Adipocyte (in vitro differentiated cells): ENCODE measurements at places on chromosomes 16 and 17.

GRCh38 chr17:27206447-27206846 is 87.5 kb upstream of the WSB1 start:
- DNase-seq, result no peak

DNA sequence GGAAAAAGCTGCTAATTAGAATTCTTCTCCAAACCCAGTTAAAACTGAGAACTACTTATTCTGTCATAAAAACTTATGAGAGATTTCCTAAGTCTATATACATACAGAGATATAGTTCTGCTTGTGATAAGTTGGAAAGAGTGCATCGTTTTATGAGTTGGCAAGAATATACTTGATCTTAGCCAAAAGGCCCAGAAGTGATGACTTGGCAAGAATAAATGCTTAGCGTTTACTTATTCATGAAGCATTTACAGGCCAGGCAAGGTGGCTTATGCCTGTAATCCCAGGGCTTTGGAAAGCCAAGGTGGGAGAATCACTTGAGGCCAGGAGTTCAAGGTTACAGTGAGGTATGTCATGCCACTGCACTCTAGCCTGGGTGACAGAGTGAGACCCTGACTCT is 81.7 kb downstream of the CYB561 start:
- no peak for DNase-seq

GRCh38 chr17:48575673-48576478 is 2.3 kb downstream of the HOXB4 start:
- DNase-seq, result no peak

DNA sequence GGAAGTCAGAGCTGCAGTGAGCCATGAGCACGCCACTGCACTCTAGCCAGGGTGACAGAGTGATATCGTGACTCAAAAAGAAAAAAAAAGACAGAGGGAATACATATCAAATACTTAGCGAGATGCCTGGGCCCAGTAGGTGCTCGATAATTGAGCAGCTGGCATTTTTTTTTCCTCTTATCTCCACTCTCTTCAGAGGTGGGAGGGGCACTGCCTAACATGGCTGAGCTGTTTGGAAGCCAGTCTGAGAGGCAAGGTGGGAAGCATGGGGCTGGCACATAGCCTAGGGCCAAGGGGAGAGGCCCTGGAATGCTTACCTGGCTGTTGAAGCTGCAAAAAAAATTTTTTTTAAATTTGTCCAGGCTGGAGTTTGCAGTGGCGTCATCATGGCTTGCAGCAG is 38.4 kb downstream of the HIC1 start:
- DNase-seq, result no peak

DNA sequence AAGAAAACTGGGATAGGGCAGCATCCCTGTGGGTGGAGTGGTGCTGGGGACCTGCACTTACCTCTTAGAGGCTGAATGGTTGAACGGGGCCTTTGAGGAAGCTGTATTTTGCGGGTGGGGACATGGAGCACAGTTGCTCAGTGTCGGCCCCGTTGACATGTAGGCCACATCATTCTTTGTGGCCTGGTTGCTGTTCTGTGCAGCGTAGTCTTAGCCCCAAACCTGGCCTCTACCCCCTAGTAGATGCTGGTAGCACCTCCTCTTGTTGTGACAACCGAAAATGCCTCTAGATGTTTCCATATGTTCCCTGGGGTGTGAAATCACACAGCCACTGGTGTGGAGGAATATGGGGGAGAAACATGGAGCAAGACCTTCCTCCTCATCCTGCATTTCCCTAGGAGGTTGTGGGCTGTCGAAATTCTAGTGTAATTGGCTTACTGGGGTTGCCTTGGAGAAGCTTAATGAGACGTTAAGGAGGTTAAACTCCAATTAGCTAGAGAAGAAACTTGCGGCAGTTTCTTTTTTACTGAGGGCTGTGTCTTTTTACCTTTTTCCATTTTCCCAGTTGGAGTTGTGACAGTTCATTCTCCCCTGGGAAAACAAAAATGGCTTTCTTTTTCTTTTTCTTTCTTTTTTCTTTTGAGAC is 9.4 kb downstream of the ABCC1 start:
- DNase-seq, result no peak

- peak; percentile 42 for DNase-seq
These were observed 54.1 kb downstream of the XYLT1 start for GRCh38 chr16:17416461-17417311.

DNA sequence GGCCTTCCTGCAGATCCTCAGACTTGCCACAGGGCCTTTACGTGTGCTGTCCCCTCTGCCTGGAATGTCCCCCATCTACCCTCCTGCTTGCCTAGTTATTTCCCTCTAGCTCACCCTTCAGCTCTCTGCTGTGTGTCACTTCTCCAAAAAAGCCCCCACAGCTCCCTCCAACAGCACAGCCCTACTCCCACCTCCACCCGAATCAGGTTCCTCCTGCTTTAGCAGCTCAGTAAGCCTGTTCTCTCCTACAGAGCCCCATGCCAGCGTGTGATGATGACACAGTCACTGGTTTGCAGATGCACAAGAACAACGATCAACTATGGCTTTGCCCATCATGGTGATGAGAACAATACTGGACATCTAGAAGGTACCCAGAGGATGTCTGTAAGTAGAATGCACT is 7.1 kb upstream of the SAMD14 start:
- no peak for DNase-seq

DNA sequence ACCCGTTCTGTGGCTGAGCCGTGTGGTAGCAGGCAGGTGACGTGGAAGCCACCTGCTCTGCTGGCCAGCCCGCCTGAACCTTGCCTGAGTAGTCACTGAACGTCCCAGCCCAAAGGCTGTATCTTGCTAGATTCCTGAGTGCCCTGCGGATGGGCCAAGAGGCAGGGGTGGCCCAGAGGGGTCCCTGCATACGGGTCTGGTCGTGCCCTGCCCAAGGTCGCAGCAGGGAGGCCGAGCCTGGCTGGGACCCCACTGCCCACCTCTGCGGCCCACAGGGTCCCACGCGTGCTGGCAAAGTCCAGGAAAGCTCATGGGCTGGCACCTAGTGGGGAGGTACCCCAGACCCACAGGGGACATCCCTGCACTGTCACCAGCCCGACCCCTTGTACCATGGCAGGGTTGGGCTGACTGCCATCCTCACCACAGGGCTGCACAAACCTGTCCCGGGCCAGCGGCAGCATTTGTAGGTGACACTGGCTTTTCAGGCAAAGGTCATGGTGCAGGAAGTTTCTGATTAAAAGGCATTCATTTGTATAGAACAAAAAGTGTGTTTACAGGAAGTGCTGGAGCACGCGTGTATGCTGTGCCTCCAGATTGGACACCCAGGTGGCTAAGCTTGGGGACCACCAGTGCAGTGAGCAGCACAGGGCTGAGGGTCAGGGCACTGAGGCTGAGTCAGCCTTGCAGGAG is 45.1 kb upstream of the ZC3H18 start:
- no peak for DNase-seq
